Cortex of kidney (tissue), 1 donor: ENCODE measurements at places on chromosomes 4 and X.

GRCh38 chrX:12304261-12304660, 166.0 kb downstream of the FRMPD4 start:
- no peak for DNase-seq

GRCh38 chr4:89298155-89298554, 9.4 kb downstream of the GPRIN3 start:
- DNase-seq, result no peak

DNA sequence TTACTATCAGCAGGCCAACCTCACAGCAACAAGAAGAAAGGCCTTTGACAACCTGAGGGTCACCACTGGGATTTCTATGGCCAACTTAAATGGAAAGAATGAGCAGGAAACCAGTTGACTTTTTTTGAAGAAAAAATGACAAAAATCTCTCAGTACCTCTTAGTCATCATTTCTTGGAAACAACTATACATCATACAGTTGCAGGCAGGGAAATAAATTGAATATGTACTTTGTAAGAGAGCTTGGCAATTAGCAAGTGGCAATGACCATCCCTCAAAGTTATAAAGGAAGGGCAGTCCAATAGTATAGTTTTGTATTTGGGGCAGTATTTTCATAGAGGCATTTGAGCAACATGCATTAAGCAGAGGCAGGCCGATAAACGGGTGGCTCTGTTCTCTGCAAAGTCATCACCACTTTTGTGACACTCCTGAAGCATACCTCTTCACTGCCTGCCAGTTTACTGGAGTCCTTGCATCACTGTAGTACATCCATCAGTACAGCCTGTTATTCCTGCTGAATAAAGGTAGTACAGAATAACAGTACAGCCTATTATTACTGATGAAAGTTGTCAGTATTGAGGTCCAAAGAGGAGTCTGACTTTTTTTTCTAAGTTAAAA, 83.3 kb upstream of the AMELX start:
- no peak for DNase-seq

- DNase-seq, result no peak
Observed at GRCh38 chrX:57329008-57329407, 42.5 kb downstream of the FAAH2 start.

- DNase-seq, result no peak
Observed at GRCh38 chr4:111404673-111405072, 740.6 kb upstream of the FAM241A start.

DNA sequence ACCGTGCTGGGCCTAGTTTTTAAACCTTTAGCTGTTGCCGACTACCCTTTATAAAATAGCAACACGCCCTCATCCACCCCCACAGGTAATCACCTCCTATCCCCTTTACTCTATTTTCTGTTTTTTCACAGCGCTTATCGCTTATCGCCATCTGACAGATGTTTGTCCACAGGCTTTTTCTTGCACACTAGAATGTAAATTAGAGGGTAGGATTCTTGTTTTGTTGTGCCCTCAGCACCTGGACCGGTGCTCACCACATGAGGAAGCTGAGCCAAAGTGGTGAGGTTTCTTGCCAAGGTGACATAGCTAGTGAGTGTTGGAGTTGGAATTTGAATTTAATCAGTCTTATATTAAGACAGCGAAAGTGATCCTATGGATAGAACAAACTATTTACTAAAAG, 2.9 kb upstream of the RBBP7 start:
- no peak for DNase-seq

DNA sequence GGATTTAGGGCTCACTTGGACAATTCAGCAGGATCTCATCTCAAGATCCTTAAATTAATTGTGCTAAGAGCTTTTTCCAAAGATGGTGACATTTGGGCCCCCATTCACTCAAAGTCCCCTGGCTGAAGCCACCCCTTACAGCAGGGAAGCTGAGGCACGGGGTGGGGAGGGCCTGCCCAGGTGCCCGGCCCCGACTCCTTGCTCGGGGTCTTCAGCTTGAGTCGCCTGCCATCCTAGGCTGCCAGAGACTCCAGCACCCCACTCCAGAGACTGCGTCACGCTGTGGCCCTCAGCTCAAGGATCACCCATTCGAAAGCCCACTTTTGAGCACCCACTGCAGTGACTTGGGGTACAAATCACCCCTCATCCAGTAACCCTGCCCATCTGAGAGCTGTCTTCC, 39.2 kb upstream of the GPR78 start:
- DNase-seq, result no peak

- DNase-seq, result no peak
Observed at GRCh38 chr4:80215449-80216052, 18.2 kb downstream of the PRDM8 start.

GRCh38 chrX:155819966-155820491, 61.1 kb upstream of the VAMP7 start:
- DNase-seq, result no peak

DNA sequence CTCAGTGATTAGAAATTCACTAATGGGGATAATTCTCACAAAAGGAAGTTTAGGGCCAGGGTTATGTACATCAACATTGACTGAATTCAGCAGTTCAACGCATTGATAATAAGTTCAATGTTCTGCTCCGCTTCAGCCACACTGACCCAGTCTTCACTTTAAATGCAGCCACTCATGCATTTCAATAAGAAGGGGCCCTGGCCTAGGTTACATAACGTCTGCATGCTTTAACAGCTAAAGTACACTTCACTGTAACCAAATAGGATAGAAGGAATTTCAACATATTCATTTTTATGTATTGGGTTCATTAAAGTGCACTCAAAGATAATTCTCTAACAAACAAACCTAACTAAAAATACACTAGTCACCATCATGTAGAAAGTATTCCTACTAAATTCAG, 12.8 kb upstream of the TSPAN7 start:
- DNase-seq, result no peak

DNA sequence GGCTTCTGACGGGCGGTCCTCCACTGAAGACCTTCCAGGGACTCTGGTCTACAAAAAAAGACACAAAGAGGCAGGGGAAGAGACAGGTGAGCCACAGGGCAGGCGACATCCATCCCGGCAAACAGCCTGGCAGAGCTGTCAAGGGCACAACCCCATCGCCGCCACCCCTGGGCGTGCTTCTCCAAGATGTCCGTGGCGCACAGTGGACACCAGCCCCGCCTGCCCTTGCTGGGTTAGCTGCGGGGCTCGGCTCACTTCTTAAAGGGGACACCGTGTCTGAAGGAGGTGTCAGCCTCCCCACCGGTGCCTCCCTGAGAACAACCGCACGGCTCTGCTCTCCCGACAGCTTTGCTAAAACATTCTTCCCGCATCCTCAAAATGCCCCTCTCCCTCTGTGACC, 28.4 kb downstream of the FAM53A start:
- no peak for DNase-seq

GRCh38 chr4:126800575-126801141, 832.1 kb upstream of the INTU start:
- no peak for DNase-seq

- no peak for DNase-seq
Observed at GRCh38 chr4:122715221-122715620, 17.3 kb upstream of the BBS12 start.

DNA sequence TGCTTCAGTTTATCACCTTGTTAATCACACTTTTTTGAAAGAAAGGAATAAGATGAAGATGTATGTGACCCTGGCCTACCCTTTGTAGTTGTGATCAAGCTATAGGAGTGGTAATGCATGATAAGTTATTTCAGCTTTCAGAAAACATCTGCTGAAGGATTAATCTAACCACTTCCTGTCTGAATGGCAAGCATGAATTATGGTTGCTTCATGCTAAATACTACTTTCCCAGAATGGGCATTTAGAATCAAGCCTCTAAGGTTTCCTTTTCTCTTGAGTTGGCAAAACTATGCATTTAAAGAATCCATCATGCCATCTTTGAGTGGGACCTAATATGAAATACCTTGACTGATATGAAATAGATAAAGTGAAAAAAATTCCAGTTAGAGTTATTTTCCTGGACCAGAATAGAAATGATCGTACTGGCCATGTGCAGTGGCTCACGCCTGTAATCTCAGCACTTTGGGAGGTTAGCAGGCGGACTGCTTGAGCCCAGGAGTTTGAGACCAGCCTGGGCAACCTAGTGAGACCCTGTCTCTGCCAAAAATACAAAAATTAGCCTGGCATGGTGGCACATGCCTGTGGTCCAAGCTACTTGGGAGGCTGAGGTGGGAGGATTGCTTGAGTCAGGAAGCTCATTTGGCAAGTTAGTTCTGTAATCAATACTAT, 59.1 kb downstream of the ANXA3 start:
- DNase-seq, result no peak

DNA sequence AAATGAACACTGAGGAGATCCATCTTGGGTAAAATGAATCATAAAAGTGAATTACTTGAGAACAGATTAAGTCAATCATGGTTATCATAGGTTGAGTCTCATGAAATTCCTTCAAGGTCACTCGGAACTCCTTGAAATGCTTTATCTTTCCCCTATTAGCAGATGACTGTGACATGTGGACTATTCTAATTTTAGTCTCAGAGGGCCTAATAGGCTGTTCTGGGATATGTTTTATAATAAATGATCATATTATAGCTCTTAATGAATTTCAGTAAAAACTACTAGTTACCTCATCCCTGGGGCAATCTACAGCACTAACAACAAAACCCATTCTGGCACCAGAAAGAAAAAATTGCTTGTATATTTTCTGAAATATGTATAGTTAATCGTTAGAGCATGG, 44.7 kb downstream of the SPATA4 start:
- no peak for DNase-seq

GRCh38 chr4:96729641-96730040, 889.7 kb downstream of the PDHA2 start:
- DNase-seq, result no peak

DNA sequence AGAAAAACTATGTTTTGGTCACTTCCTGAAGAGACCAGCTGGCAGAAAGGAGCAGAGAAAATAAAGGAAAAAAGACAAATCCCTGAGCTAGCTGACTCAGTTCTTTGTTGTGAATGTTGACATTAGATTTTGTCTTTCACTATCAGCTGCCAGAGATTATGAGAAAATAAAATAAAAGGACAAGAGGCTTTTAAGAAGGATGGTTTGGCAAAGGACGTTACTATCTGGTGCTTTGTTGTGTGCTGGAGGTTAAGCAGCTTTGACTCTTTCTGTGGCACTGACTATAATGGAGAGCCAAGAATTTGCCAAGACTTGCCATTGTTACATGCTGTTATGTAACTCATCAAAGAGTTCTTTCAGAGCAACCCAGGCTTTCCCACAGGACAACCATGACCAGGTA, 12.1 kb downstream of the ASB5 start:
- DNase-seq, result no peak

DNA sequence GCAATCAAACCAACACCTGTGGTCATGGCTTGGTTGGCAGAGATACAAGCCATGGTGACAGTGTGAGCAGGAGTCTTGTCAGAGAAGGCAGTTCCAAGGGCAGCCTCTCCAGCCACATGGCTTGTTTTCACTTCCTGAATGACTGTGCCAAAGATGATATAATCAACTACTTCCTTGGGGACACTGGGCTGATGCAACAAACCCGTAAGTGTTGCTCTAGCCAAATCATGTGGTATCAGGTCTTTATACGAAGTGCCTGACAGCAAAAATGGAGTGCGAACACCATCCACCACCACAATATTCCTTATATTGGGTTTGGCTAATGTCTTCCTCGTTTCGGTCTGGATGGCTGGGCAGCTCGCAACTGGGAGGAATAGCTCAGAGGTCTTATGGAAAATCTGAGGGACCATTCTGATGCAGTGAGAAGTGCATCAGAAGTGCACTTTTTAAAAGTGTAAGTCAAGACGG, 922.0 kb downstream of the NLGN4X start:
- no peak for DNase-seq

GRCh38 chr4:77156912-77157858, at the start of gene CCNG2:
Gene CCNG2 (plus strand): TSS chr4:77157207. CDS start chr4:77158533, 1,326 bp downstream.
- DNase-seq, result peak; percentile 99
